ENCODE measurements at places on chromosomes 2 and 18.
A peak's percentile ranks its signal among the peaks of the same experiment; 100 is the strongest.

- no peak for DNase-seq
Measured at GRCh38 chr2:43101751-43102150, 124.7 kb downstream of the ZFP36L2 start.

DNA sequence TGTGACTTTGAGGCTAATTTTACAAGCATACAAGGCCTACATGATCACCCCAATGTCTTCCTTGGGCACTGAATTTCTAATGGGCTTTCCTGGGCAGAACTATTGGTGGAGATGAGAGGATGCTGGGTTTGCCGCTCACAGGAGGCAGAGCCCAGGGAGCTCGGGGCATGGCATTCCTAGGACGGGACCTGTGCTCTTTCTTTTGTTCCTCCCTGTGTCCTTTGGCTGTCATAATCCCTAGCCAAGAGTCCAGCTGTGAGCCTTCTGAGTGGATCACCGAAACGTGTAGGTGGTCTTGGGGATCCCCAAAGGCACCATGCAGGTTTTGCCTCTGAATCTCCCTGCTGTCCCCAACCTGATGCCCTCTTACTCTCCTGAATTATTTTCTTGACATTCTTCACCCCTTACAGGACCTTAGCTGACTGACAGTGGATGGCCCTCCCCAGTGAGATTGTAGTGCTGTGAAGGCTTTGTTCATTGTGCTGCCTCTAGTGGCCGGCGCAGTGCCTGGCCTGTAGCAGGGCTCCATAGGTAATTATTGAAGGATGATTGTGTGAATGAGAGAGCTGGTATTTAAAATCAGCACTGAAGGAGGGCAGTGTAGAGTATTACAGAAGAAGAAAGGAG is 221.9 kb downstream of the ZNF407 start:
- peak; percentile 32 for DNase-seq

DNA sequence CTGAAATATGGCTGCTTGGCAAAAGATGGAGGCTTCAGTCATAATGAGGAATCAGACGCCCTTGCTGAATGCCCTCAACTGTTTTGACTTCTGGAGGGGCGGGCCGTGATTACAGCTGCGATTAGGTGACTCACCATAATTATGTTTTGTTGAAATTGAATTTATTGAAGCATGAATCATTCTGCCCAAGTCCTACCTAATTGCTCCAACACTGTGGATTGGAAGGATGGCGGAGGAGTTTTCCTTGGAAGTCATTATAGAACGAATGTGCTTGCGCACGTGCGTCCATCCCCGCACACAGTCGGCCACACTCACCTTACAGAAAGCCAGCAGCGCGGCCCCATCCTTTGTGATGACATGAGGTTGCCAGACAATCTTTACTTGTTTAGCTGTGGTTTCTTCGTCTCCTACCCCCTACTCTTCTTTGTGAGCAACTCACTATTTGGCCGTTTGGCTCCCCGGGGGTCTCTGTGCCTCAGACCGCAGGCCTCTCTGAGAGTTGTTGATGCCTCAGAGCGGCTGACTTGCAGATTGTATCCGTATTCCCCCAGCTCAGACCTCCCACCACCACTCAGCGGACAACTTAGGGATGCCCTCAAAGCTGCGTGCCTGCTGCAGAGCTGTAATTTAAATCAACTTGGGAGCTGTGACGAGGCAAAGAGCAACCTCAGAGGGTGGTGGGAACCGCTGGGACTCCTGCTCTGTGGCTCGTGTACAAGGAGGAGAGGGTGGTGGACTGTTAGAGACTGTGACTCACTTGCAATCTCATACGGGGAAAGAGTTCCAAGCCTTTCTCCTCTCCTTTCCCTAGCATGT is 513.4 kb downstream of the TNS1 start:
- no peak for DNase-seq

DNA sequence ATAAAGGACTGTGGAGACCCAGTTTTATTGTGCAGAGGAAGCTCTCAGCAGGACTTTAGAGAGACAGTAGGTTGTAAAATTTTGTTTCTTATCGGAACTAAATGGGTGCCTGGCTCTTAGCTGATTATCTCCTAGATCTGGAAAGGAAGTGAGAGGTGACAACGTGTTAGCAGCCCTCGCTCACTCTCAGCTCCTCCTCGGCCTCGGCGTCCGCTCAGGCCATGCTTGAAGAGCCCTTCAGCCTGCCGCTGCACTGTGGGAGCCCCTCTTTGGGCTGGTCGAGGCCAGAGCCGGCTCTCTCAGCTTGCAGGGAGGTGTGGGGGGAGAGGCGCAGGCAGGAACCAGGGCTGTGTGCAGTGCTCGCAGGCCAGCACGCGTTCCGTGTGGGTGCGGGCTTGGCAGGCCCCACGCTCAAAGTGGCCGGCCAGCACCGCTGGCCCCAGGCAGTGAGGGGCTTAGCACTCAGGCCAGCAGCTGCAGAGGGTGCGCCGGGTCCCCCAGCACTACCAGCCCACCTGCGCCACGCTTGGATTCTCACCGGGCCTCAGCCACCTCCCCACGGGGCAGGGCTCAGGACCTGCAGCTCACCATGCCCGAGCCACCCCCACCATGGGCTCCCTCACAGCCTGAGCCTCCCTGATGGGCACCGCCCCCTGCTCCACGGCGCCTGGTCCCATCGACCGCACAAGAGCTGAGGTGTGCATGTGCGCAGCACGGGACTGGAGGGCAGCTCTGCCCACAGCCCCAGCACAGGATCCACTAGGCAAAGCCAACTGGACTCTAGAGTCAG is 4.6 kb upstream of the MFF start:
- DNase-seq: no peak

DNA sequence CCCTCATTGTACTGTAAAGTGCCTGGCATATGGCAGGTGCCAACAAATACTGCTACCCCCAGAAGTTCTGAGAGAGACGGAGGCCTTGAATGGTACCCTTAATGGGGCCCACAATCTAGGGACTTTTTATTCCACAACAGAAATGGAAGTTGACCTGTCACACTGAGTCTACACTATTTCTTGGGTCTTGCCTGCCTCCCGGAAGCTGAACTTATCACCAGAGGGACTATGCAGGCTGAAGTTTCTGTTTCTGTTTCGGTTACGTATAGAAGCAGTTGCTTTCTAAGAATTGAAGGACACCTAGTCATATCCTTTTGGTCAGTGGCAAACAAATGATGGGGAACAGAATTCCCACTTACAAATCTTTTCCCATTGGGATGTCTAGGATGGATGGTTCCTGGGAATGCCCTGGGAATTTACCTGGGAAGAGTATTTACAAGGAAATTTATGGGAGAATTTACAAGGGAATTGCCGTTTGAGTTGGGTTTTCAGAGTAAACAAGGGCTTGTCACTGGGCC is 74.2 kb downstream of the HS1BP3 start:
- no peak for DNase-seq

DNA sequence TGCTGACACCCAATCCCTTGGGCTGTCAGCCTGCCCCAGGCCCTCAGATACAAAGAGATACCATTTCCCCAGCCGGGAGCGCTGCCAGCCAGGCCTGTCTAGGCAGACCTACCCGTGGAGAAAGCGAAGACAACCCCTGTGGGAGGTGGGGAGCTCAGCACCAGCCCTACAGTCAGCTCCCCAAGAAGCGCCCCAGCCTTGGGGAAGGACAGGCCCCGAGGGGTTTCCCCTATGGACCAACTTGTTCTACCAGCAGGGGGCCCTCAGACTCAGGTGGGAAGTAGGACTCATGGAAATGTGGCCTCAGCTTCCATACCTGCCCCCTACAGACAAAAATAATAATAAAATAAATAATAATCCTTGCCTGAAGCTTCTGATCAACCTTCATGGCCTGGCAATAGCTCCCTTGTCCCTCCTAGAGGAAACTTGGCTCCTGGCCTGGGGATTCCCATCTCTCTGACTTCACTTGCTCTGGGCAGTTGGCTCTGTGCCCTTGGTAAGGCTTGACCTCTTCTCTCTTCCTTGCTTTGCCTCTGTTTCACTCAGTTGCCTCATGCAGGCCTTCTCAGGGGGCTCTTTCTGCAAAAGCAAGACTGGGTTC is 7.0 kb downstream of the SLC35F6 start:
- DNase-seq: peak; percentile 56

DNA sequence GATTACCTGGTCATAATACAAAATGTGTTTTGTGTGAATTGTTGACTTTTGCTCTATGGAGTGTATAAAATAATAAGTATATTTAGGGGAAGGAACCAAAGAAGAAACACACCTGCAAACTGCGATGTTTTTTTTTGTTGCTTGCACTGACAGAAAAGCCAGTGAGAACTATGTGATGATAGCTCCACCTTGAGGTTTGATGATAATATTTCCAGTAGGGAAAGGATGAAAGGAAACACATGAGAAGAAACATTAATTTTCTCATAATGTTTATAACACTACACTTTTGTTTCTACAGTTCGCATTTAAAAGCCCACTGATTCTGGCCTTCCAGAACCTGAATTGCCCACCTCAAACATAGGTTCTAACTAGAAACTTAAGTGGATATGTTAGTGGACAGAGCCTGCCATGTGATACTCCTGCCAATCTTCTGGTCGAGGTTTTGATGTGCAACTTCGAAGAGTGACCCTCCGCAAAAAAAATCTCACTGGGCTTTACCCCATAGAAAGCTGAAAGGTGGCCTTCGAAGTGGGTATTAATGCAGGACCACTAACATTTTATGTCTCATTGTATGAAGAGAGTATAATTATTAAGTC is 476.4 kb upstream of the SPHKAP start:
- peak; percentile 29 for DNase-seq

DNA sequence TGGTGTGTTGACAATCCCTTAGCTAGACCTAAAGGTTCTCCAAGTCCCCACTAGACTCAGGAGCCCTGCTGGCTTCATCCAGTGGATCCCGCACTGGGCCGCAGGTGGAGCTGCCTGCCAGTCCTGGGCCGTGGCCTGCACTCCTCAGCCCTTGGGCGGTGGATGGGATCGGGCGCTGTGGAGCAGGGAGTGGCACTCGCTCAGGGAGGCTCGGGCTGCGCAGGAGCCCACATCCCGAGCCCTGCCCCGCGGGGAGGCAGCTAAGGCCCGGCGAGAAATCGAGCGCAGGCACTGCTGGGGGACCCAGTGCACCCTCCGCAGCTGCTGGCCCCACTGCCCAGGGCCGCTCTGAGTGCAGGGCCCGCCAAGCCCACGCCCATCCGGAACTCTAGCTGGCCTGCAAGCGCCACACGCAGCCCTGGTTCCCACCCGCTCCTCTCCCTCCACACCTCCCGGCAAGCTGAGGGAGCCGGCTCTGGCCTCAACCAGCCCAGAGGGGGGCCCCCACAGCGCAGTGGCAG is 20.8 kb upstream of the ROCK1 start:
- no peak for DNase-seq

DNA sequence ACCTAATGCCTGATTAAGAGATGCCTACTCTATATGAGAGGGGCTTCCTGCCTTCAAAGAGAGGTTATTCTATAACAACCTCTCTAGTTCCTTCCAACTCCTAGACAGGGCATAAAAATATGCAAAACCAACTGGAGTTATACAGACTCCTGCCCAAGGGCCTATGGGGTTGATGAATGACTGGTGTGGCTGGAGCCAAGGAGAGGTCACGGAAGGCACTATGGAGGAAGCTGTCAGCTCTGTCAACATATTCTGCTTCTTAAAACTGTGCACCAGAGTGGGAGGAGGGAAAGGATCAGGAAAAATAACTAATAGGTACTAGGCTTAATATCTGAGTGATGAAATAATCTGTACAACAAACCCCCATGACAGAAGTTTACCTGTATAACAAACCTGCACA is 120.9 kb upstream of the CDC42EP3 start:
- no peak for DNase-seq

DNA sequence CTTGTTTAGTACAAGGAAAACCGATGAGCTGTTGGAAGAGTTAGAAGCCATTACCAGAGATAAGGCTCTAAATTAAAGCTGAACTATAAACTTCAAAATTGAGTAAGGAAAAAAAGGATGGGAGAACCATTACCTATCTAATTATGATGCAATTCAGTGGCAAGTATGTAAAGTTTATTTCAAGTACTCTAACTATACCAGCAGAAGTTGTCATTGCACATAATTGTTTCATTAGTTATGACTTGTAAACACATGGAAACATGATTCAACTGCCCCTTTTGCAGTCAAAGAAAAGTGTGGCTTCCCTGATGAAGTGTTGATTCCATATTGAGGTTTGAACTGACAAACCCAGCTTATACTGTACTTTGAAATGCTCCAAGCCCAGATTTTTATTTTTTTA is 324.1 kb upstream of the KCNJ3 start:
- DNase-seq: no peak

- DNase-seq: no peak
Measured at GRCh38 chr2:132815516-132815915, 145.5 kb upstream of the LYPD1 start.

DNA sequence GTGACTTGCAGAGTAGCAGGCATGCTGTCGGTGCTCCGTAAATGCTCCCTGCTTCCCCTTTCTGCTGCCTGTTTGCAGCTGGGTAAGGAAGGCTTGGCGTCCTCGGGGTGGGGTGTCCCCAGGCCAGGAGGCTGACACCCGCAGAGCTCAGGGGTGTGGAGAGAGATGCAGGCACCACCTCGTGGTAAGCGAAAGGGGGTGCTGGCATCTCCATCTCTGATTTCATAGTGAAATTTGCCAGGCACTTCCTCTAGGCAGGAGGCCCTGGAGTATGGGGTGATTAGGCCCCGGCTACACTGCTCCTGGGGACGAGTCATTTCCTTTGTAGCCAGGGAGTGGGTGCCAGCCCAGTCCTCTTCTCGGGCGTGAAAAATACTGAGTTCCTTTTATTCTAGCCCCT is 160.4 kb downstream of the KLHL29 start:
- DNase-seq: peak; percentile 14

- no peak for DNase-seq
Measured at GRCh38 chr2:46390036-46390435, 89.3 kb upstream of the TMEM247 start.

- DNase-seq: no peak
Measured at GRCh38 chr2:128307595-128307994, 11.1 kb downstream of the HS6ST1 start.

DNA sequence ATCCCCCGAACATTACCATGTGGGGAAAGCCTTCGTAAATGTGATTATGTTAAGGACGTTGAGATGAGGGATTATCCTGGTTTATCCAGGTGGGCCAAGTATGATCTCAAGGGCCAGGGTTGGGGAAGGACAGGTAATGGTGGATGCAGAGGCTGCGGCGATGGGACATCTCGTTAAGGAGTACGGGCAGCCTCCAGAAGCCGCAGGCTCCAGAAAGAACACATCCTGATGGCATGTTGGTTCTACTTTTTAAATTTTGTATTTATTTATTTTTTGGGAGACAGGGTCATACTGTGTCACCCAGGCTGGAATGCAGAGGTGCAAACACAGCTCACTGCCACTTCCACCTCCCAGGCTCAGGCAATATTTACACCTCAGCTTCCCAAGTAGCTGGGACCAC is 86.2 kb upstream of the RAB6C start:
- DNase-seq: no peak

All from SW 1271 (cell line).